ENCODE measurements at places on chromosomes 13 and 19.

- DNase-seq, result no peak
Measured at GRCh38 chr19:38912600-38913514, 871 bp upstream of the CCER2 start.

- DNase-seq, result no peak
Measured at GRCh38 chr13:27965343-27965739, 3.8 kb downstream of the CDX2 start.

DNA sequence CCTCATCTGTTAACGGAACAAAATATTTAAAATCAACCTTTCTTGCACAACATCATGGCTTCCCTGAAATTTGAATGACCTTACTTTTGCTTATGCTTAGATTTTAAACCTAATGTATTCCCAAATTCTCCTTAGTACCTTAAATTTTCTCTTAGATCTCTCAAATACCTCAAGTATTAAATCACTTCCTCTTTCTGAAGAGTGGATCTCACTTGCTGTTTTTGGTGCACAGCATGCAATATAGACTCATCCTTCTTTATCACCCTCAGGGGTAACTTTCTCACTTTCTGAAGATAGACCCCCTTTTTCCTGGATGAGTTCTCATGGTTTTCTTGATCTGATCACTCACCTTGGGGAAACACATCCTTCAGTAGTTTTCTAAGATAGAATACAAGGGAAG lies 871.7 kb downstream of the DACH1 start:
- no peak for DNase-seq

DNA sequence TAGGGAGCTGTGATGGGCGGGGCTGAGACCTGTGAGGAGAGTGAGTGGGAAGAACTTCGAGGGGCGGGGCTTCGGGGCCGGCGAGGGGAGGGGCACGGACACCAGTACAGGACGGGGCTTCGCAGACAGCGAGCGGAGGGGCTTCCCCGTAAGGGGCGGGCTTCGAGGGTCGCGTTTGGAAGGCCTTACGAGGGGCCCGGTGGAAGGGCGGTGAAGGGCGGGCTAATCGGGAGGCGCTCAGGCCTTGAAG lies 4.1 kb upstream of the EMP3 start:
- peak; percentile 95 for DNase-seq

DNA sequence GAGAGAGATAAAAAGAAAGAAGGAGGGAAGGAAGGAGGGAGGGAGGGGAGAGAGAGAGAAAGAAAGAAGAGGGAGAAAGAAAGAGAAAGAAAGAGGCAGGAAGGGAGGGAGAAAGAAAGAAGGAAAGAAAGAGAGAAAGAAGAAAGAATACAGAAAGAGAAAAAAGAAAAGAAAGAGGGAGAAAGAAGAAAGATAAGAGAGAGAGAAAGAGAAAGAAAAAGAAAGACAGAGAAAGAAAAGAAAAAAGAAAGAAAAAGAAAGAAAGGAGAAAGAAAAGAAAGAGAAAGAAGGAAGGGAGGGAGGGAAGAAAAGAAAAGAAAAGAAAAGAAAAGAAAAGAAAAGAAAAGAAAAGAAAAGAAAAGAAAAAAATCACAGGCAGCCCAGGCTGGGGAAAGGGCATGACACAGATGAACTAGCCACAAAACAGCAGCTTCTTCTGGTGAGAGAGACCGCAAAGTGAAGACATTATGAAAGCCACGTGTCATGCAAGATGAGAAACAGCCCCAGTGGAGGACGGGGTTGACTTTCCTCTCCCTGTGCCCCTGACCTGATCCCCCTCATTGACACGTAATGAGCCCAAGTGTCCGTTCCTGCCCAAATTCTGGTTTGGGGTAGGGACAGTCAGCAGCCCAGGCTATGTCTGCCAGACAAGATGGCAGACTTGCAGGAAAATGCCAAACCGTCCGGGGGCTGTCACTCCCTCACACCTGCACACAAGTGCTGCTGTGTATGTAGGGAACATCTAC lies 102.1 kb downstream of the INSR start:
- no peak for DNase-seq

DNA sequence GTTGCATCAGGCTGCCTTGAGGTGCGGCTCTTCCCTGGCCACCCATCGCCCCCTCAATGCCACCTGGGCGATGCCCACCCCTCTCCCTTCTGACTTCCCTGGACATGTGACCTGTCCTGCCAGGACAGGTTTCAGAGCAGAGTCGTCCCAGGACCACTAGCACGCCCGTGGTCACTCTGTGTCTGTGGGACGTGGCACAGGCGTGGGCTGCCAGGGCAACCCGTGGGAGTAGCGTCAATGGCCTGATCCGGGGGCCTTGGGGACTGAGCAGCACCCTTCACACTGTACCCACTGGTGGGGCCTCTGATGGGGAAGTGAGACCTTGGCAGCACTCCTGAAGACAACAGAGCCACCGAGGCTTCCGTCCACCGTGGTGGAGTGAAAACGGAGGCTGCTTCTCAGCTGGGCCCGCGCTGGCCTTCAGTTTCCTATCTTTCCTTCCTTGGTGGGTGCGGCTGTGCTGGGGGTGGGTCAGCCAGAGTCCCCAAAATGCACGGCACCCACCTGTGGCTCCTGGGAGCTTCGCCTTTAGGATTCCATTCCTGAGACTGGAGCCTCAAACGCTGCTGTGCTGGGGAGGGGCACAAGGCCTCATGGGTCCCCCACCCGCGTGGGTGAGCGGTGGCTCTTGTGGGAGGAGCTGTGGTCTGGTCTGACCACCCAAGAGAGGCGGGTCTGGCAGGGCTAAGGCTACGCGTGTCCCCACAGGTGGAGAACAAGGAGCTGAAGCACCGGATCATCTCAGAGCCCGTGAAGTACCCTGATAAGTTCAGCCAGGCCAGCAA lies 26.7 kb upstream of the TMEM255B start:
- no peak for DNase-seq

GRCh38 chr13:110209950-110210603 lies 96.9 kb downstream of the COL4A1 start:
- no peak for DNase-seq

- DNase-seq, result peak; percentile 98
Measured at GRCh38 chr19:11242864-11243797, 3.7 kb downstream of the ANGPTL8 start.

- no peak for DNase-seq
Measured at GRCh38 chr13:31444266-31444856, 244.6 kb downstream of the B3GLCT start.

GRCh38 chr13:41788552-41788951 lies 172.4 kb downstream of the VWA8 start:
- DNase-seq, result no peak

GRCh38 chr13:79352107-79352506 lies 53.9 kb downstream of the RBM26 start:
- no peak for DNase-seq

DNA sequence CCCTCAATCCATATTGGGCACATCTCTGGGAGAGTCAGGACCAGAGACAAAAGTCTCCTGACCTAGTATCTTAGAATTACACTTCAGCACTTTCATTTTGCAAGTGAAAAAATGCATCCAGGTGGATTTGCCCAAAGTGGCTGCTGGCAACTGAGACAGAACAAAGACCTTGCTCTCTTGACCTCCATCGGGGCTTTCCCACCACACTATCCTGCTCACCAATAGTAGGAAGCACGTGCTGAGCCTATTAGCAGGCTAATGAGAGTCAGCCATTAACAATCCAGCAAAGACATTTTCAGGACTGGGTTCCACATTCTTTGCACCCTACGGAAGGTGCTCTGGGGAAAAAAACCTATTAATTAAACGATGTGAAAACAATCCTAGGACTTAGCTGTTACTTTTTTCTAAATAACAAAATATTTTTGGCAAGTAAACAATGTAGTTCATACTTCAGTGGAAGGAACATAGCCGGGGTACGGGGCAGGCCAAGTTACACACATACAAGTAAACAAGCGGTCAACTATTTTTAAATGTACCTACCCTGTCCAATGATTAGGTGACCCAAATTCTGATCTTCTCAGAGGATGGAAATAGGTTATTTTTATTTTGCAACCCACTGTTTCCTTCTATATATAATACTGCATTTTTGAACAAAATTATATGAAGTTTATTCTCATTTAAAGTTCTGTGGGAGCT lies 78.6 kb downstream of the CDADC1 start:
- DNase-seq, result no peak

GRCh38 chr19:49210108-49210900 lies 52.7 kb downstream of the TRPM4 start:
- DNase-seq, result no peak

DNA sequence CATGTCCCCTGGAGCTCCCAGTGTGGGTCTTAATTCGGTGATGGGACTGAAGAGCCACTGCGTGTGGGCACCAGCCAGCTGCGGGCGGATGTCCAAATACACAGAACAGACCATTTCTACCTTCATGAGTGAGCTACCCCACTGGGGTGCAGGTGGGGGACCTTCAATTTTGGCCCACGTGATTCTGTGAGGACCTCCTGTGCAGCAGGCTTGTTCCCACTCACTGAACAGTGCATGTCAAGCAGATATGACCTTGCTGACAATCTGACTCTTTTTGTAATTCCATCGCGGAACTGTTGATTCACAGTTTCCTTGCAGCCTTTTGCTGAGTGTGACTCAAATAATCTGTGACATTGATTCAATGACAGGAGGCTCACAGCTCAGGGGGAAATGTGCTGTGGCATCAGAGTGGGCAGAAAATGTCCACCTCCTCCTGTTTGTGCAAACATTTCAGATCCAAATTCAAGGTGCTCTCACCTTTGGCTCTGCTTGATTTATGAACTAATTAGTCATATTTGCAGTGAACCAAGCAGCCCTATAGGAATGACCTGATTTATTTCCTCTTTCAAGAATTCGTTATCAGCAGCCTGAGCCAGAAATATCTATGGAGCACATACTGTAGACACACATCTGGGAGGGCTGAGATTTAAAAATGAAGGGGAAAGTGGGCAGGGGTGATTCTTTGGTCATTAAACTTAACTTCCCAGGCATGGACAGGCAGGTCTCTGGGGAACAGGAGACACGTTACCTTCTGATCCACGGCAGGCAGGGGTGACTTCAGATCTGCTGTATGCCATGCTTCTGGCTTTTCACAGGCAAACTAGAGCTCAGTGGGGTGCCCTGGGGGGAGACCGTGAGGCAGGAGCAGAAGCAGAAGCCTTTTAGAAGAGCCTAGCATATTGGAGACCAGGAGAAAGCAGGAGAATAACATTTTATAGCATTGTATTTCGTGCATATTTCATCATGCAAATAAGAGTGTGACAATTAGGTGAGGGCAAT lies 170.0 kb upstream of the KL start:
- DNase-seq, result no peak

- DNase-seq, result no peak
Measured at GRCh38 chr13:46775385-46776107, 21.4 kb downstream of the ESD start.

DNA sequence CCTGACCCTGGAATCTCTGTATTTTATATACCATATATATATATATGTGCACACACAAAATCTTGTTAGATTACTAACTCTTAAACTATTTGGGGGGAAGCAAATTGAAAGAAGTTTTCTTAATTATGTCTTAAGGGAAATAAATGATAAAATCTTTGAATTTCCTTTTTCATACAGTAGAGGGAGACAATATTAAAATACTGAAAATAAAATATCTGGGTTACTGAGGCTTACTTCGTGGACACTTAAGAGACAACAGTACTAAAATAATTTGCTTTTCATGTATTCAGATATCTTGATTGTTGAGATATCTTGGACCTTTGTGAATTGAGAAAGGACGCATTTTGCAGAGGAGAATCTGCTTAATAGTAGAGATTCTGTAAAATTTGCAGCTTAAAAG lies 17.0 kb downstream of the SUGT1 start:
- DNase-seq, result no peak

GRCh38 chr13:110483386-110483968 lies 78.0 kb downstream of the RAB20 start:
- no peak for DNase-seq

GRCh38 chr13:72341904-72342303 lies 385.5 kb downstream of the MZT1 start:
- DNase-seq, result no peak

- DNase-seq, result no peak
Measured at GRCh38 chr13:40522282-40522681, 144.2 kb downstream of the FOXO1 start.

GRCh38 chr13:107942030-107942617 lies 273.2 kb downstream of the LIG4 start:
- DNase-seq, result no peak

- DNase-seq, result no peak
Measured at GRCh38 chr13:27573265-27573664, 47.1 kb downstream of the LNX2 start.

DNA sequence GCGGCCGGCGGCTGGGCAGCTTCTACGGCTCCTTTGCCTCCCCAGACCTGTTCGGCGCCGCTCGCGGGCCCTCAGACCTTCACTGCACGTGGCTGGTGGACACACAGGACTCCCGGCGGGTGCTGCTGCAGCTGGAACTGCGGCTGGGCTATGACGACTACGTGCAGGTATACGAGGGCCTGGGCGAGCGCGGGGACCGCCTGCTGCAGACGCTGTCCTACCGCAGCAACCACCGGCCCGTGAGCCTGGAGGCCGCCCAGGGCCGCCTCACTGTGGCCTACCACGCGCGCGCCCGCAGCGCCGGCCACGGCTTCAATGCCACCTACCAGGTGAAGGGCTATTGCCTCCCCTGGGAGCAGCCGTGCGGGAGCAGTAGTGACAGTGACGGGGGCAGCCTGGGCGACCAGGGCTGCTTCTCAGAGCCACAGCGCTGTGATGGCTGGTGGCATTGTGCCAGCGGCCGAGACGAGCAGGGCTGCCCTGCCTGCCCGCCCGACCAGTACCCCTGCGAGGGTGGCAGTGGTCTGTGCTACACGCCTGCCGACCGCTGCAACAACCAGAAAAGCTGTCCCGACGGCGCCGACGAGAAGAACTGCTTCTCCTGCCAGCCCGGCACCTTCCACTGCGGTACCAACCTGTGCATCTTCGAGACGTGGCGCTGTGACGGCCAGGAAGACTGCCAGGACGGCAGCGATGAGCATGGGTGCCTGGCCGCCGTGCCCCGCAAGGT lies 11.6 kb downstream of the LRP3 start:
- no peak for DNase-seq

- DNase-seq, result no peak
Measured at GRCh38 chr13:20528452-20528851, 2.8 kb upstream of the CRYL1 start.

DNA sequence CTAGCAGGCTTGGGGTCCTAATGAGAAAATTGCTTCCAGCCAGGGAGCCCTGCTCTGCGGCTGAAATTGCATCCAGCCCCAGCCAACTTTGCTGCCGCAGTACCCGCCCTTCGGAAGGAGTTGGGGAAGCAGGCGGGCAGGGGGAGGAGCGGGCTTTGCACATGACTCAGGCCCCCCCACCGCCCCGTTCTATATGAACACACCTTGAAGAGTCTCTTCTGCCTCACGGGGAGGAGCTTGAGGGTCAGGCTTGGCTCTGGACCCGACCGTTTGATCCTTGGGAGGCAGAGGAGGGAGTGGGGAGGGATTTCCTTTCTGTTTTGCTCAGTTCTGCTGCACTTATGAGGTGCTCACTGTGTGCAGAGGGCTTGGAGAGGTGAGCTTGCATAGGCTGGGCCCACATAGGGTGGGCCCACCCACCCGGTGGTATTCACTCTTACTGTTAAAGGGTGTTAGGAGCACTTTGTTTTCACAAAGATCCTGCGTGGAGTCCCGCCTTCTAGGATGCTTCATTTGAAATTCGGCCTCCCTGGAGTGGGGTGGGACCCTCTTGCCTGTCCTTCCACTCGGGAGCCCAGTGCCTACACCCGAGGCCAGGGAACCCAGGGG lies 46.5 kb downstream of the LYL1 start:
- DNase-seq, result no peak

- no peak for DNase-seq
Measured at GRCh38 chr13:82993417-82993816, 888.9 kb downstream of the SLITRK1 start.

GRCh38 chr13:102183509-102184182 lies 218.2 kb downstream of the FGF14 start:
- no peak for DNase-seq

Measured in HAP-1 (cell line).